Cerebellum (tissue), 4 donors: ENCODE measurements at places on chromosomes 2 and 18.
A peak's percentile ranks its signal among the peaks of the same experiment; 100 is the strongest.

- no peak for DNase-seq
Observed at GRCh38 chr18:25349926-25350487, 2.0 kb downstream of the ZNF521 start.

- DNase-seq: no peak
Observed at GRCh38 chr2:107530046-107530445, 296.6 kb upstream of the RGPD4 start.

DNA sequence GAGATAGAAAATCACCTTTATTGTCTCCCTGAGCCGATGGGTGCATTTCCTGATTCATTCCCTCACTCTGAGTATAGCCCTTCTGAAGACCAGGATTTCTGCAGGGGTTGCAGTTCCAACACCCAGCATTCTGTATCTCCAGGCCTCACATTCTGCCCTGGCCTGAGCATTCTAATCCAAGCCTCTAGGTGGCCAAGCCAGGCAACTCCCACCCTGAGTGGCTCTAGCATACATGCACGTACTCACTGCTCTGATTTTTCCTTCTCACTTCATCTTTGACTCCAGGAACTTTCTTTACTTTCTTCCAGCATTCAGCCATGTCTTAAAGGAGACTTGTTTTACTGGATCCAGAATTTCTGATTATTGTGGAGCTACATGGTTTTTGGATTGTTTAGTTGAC is 100.7 kb upstream of the STK39 start:
- no peak for DNase-seq

DNA sequence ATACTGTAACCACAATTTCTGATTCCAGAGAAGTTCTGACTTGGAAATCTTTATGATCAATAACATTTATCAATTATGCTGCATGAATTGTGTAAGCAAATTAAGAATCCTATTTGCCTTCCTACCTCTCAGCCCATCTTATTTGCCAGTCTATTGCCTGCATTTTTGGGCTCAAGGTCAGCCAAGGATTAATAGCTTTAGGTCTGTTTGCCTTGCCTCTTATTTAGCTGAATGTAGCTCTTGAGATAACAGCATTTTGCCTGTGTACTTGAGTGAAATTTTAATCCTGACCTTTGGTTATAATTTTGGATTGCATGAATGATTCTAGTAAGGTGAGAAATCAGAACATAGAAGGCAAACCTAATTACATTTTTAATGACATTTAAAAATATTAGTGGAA is 51.2 kb downstream of the MYO3B start:
- DNase-seq: no peak

DNA sequence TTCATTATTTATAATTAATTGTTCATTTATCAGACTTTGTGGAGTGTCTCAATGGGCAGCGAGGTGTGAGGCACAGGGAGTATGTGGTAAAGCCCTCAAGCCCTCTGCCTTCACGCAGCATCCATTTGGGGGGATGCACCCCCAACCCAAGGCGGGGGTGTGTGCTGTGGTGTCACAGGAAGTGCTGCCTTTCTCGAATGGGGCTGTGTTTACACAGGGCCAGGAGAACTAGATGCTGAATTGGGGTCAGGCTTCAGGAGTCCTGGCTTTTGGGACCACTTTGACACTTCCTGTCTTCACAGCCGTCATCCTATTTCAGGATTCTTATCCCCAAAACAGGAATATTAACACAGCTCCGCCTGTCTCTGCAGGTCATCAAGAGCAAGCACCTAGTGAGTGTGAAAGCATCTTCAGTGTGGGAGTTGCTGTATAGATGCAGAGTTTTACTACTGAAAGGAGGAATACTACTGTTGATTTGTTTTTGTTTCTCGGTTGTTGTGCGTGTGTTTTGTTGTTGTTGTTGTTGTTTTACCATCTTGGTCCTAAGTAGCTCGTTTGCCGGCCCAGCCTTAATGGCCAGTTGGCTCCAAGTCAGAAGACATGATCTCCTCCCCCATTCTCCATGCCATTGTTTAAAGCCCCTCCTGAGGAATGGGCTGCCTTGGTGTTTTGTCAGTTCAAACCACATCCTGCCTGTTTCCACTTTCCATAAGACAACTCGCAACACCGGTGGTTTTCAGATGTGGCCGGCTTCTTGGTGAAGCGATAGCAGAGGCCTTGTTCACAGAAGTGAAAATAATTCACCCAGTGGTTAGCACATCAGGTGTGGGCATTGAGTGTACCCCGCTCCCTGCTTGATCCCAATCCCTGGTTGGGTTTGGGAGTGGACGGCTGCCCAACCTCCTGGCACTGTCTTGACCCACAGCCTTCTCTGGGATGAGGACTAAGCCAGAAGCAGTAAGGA is 221.3 kb downstream of the BCL2 start:
- no peak for DNase-seq

GRCh38 chr18:22094358-22094734 is 75.0 kb upstream of the GATA6 start:
- DNase-seq: no peak

DNA sequence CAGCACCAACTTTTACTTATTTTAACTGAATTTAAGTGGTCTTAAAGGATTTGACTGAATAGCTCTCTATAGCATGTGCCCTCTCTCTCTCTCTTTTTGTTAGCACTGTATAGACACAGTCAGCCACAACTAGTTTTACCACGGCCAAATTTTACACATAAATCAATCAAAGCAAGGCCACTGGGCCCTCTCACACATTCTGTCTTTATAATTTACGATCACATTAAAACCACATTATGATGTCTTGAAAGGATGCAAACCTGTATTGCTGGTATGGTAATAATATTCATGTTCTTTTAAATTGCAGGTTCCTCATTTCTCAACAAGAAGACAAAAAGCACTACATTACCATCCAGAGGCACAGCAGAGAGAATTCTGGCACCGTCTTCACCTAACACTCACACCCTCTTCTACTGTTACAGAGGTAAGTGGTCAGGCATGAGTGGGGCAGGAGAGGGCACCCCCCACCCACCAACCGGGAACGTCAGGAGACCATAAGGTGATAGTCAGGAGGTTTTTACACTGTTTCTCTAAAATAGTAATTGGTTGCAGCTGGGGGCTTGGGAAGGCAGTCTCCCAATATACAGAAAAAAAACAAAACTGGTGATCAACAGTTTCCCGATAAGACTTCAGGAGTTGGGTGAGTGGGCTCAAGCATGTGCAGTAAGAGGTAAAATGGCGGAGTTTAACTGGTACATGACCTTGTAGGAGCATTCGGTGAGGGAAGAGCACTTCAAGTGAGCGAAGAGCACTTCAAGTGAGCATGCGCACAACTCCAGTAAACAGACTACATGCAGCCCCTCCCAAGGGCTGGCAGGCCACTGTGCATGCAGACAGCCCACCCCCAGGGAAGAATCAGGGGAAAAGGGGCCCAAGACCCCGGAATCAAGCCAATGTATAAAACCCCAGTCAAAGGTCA is 296.7 kb downstream of the PIEZO2 start:
- DNase-seq: no peak

- DNase-seq: no peak
Observed at GRCh38 chr2:174683392-174683759, 80.9 kb downstream of the CHRNA1 start.

DNA sequence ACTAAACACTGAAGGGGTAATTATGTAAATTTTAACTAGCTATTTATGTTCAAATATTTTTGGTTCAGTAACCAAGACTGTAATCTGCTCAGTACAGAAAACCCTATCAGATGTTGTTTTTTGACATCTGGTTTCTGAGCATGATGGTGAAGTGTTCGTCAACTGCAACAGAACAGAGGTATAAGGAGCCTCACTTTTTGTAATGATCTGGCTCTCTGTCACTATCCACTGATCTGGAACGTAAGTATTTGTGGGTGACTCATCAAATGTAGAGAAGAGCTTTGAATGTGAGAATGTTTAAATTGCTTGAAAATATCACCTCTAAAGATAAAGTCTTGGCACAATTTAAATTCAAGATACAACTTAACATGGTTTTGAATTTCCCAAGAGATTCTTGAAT is 213.6 kb upstream of the FAM98A start:
- DNase-seq: no peak

- no peak for DNase-seq
Observed at GRCh38 chr2:183081911-183082310, 3.4 kb downstream of the DUSP19 start.

DNA sequence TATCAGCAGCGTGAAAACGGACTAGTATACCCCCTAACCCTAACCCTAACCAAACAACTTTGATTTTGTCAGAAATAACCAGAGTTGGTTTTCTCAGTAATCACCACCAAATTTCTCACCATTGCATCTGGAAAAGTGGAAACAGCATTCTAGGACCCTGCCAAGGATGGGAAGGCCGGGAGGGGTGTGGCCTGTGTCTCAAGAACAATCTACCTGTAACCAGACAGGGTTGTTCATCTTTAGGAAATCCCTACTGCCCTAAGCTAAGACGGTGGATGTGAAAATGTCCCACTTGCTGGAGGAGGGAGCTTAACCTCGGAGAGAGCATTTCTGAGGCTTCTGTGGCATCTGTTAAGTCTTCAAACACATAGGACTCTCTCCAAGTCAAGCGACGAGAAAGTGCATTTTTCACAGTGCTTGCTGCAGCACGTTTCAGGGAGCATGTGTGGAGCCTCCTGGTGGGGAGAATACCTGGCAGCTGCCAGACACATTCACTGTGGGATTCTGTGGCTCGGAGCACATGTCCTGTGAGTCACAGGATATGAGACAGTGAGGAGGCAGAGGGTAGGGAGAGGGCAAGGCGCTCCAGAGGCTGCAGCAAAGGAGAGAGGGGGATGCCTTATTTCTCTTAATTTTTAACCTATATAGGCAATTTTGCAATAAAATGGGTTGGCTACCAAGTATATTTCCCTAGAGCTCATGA is 207.5 kb downstream of the SPP2 start:
- peak; percentile 84 for DNase-seq

DNA sequence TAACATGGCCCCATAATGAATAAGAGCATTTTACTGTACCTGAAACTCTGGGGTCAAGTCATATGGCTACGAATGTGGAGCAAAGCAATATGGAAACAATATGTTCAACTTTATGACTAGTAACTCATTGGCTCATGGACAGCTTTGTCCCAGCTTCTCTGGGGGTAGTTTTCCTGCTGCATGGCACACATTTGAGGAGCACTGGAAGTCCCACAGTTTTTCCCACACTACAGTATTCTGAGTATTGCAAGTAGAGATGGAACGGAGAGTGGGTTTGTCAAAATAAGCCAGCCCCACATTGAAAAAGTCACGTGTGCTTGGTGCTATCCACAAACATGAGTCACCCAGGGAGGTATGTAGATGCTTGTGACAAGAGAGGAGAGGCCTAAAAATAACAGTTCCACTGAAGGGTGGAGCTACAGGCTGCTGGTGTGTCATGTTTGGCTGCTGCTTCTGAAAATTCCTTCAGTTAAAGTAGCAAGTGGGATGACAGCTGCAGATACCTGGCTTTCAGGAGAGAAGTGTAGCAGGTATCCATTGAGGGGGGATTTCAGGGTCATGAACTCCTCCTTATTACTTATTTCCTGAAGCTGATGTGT is 48.2 kb upstream of the CTAGE1 start:
- DNase-seq: no peak
